ENCODE measurements at places on chromosomes 7 and 10.

DNA sequence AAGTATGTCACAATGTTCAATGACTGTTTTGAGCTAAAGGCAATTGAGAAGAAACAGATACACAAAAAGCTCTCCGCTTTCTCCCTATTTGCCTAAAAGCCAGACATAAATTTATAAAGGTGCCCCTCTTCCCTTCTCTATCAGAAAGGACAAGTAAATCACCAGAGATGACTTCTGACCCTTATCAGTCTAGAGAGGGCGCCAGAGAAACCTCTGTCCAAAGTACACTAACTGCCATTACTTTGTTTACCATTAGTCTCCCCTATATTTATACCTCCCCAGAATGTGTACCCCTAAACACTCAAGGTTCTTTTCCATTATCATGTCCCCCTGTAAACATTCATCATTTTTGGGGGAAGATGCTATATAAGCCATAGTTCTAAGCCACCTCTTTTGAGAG lies 49.3 kb downstream of the TPK1 start:
- no peak overlapping the region for H3K27ac ChIP-seq
- no peak overlapping the region for H3K4me3 ChIP-seq
- DNase-seq, result no peak
- H3K27me3 ChIP-seq, result no peaks in the 10 kb centered on the region

GRCh38 chr10:34449836-34450235 lies 365.3 kb downstream of the PARD3 start:
- H3K36me3 ChIP-seq, result peaks cover 3% of the 10 kb centered on the region
- DNase-seq, result no peak
- peaks cover 8% of the 10 kb centered on the region for H3K4me1 ChIP-seq
- H3K27me3 ChIP-seq, result no peaks in the 10 kb centered on the region

- H3K4me3 ChIP-seq, result no peak overlapping the region
- H3K4me1 ChIP-seq, result peaks cover 33% of the 10 kb centered on the region
- H3K36me3 ChIP-seq, result peaks cover 23% of the 10 kb centered on the region
- no peak overlapping the region for H3K27ac ChIP-seq
- H3K27me3 ChIP-seq, result no peaks in the 10 kb centered on the region
These were observed 158.3 kb downstream of the EGFR start for GRCh38 chr7:55177068-55177530.

GRCh38 chr7:68401313-68401712 lies 1197.0 kb upstream of the AUTS2 start:
- H3K36me3 ChIP-seq, result no peaks in the 10 kb centered on the region
- H3K4me1 ChIP-seq, result no peaks in the 10 kb centered on the region
- no peak overlapping the region for H3K4me3 ChIP-seq
- no peaks in the 10 kb centered on the region for H3K27me3 ChIP-seq
- no peak overlapping the region for H3K27ac ChIP-seq

DNA sequence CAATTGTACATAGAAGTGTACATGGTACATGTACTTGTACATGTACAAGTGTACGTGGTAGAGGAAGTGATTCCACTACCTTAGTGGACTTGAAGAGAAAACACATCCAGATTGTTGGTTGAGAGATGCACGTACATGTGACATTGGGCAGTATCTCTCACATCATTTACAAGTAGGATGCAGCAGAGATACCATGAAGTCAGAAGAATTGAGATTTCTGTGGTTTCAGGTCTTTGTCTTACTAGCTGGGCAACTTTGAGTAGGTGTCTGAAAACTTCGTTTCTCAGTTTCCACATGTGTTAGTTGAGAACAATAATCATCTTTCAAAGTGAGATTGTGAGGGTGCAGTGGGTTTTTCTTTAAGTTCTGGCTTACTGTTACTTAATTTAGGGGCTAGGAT lies 21.5 kb downstream of the CLDN12 start:
- no peak for DNase-seq
- H3K4me3 ChIP-seq, result no peak overlapping the region
- H3K36me3 ChIP-seq, result no peaks in the 10 kb centered on the region
- H3K27ac ChIP-seq, result no peak overlapping the region

DNA sequence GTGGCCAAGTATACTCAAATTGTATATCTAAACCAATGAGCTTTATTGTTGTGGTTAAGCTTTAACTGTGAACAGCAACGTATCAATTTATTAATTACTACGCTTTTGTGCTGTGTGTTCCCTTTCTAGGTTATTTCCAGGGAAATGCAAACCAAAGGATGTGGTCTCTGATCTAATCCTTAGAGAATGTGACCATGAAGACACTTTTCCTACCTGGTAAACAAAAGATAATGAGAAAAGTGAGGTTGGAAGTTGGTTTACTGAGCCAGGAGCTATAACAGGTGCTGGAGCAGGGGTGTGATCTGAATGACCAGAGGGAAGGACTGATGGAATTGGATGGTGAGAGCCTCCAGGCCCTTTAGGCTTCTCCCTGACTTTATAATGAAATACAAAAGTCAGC lies 25.4 kb upstream of the CALU start:
- no peak overlapping the region for H3K27ac ChIP-seq
- H3K36me3 ChIP-seq, result no peaks in the 10 kb centered on the region
- H3K27me3 ChIP-seq, result peaks cover 11% of the 10 kb centered on the region

DNA sequence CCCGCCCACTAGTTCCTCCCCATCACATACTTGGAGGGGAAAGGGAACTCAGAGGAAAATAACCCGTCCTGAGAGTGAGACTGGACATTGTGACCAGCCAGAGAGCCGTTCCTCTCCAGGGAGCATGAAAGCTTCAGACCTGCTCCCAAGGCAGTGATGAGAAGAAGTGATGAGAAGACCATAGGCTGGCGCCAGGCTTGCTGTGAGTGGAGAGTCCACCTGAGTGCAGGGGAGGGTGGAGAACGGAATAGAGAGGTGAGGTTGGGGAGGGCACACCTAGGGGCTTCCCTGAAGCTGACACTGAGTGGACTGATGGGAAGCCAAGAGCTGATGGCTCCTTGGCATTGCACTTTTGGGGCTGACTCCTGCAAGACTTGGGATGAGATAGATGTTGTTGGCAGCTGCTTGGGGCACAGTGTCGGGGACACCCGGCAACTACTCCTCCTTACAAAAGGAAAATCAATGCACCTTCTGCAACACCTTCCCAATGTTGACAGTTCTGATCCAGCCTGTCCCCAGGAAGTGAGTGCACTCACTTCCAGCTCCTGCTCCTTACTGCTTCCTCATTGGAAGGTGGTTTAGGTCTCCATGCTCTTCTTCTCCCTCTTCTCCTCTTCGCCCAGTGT lies 79.4 kb downstream of the EMX2 start:
- no peak overlapping the region for H3K27ac ChIP-seq
- H3K4me3 ChIP-seq, result no peak overlapping the region
- DNase-seq, result no peak
- no peaks in the 10 kb centered on the region for H3K36me3 ChIP-seq
- peaks cover 45% of the 10 kb centered on the region for H3K27me3 ChIP-seq
- H3K4me1 ChIP-seq, result no peaks in the 10 kb centered on the region

GRCh38 chr7:155825336-155825735 lies 13.1 kb upstream of the SHH start:
- no peak overlapping the region for H3K27ac ChIP-seq
- DNase-seq, result no peak
- no peaks in the 10 kb centered on the region for H3K36me3 ChIP-seq
- H3K4me3 ChIP-seq, result no peak overlapping the region
- no peaks in the 10 kb centered on the region for H3K4me1 ChIP-seq
- peaks cover 60% of the 10 kb centered on the region for H3K27me3 ChIP-seq

- H3K27ac ChIP-seq, result no peak overlapping the region
- no peaks in the 10 kb centered on the region for H3K4me1 ChIP-seq
- DNase-seq, result no peak
- H3K27me3 ChIP-seq, result peaks cover 6% of the 10 kb centered on the region
- H3K36me3 ChIP-seq, result peaks cover 4% of the 10 kb centered on the region
These were observed 6.7 kb upstream of the PARP12 start for GRCh38 chr7:140069298-140069949.

GRCh38 chr10:13347043-13347499 lies 1.0 kb downstream of the SEPHS1 start:
- H3K27ac ChIP-seq, result peak overlapping the region; percentile 97
- H3K27me3 ChIP-seq, result peaks cover 23% of the 10 kb centered on the region
- H3K4me3 ChIP-seq, result peak overlapping the region; percentile 77
- H3K4me1 ChIP-seq, result peaks cover 23% of the 10 kb centered on the region
- no peak for DNase-seq

GRCh38 chr7:21023841-21024484 lies 237.3 kb upstream of the SP8 start:
- no peak for DNase-seq
- H3K36me3 ChIP-seq, result no peaks in the 10 kb centered on the region
- peaks cover 8% of the 10 kb centered on the region for H3K27me3 ChIP-seq
- H3K4me3 ChIP-seq, result no peak overlapping the region

DNA sequence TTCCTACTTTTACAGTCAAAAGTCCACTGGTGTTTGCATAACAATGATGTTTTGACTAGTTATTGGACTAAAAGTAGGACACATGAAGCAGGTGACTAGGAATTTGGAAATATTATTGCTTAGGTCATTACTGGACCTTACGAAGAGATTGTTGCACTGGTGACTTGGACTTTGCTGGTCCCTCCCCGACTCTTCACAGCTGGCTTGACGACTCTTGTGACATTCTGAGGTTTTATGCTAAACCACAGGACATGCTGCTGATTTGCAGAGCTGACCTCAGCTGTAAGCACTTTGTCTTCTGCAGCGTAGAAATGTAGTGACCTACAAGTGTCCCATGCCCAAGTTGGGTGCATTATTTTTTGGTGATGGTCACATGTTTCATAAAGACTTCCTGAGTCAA lies 21.9 kb downstream of the PCBD1 start:
- no peaks in the 10 kb centered on the region for H3K4me1 ChIP-seq
- no peak overlapping the region for H3K27ac ChIP-seq
- no peaks in the 10 kb centered on the region for H3K27me3 ChIP-seq
- DNase-seq, result no peak
- H3K36me3 ChIP-seq, result peaks cover 14% of the 10 kb centered on the region
- no peak overlapping the region for H3K4me3 ChIP-seq

DNA sequence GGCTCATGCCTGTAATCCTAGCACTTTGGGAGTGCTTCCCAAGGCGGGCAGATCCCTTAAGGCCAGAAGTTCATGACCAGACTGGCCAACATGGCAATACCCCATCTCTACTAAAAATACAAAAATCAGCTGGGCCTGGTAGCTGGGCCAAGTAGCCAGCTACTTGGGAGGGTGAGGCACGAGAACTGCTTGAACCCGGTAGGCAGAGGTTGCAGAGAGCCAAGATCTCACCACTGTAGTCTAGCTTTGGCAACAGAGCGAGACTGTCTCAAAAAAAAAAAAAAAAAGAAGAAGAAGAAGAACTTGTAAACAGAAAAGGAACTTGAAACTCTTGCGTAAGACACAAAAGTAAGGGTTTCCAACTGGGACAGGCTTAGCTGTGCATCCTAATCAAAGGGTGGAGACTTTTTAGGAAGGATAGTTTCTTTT lies 5.6 kb upstream of the IFIT2 start:
- H3K36me3 ChIP-seq, result no peaks in the 10 kb centered on the region
- H3K4me3 ChIP-seq, result no peak overlapping the region
- DNase-seq, result no peak
- no peaks in the 10 kb centered on the region for H3K27me3 ChIP-seq
- no peak overlapping the region for H3K27ac ChIP-seq

- H3K36me3 ChIP-seq, result no peaks in the 10 kb centered on the region
- DNase-seq, result no peak
- H3K4me3 ChIP-seq, result no peak overlapping the region
- no peak overlapping the region for H3K27ac ChIP-seq
- H3K27me3 ChIP-seq, result peaks cover 7% of the 10 kb centered on the region
These were observed 231.1 kb upstream of the ZNF32 start for GRCh38 chr10:43879742-43880141.

DNA sequence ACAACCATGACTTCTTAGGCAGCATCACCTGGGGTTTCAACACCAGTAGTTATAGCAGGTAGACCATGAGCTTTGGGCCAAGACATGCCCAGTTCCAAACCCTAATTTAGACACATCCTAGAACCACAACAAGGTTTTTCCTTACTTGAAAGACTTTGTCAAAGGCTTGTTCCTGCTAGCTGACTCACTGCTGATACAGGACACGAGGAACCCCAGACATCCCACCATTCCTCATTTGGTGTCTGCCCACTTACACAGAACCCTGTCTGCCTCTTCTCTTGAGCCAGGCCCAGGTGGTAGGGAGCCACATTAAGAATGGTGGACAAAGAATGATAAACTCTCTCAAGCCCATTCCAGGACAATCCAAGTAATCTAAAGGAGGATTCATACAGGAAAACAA lies 109.0 kb downstream of the CCDC71L start:
- H3K27ac ChIP-seq, result no peak overlapping the region
- no peaks in the 10 kb centered on the region for H3K27me3 ChIP-seq
- H3K4me3 ChIP-seq, result no peak overlapping the region
- H3K4me1 ChIP-seq, result no peaks in the 10 kb centered on the region

- DNase-seq, result no peak
- no peak overlapping the region for H3K4me3 ChIP-seq
These were observed 571.4 kb downstream of the TCERG1L start for GRCh38 chr10:130740166-130740565.

- H3K4me1 ChIP-seq, result peaks cover 9% of the 10 kb centered on the region
- no peak overlapping the region for H3K27ac ChIP-seq
- H3K27me3 ChIP-seq, result no peaks in the 10 kb centered on the region
These were observed 3.9 kb upstream of the NRF1 start for GRCh38 chr7:129607471-129608120.

GRCh38 chr10:131786756-131787605 lies 113.8 kb upstream of the PPP2R2D start:
- no peaks in the 10 kb centered on the region for H3K27me3 ChIP-seq
- no peak overlapping the region for H3K27ac ChIP-seq
- DNase-seq, result no peak
- no peaks in the 10 kb centered on the region for H3K36me3 ChIP-seq
- no peak overlapping the region for H3K4me3 ChIP-seq

DNA sequence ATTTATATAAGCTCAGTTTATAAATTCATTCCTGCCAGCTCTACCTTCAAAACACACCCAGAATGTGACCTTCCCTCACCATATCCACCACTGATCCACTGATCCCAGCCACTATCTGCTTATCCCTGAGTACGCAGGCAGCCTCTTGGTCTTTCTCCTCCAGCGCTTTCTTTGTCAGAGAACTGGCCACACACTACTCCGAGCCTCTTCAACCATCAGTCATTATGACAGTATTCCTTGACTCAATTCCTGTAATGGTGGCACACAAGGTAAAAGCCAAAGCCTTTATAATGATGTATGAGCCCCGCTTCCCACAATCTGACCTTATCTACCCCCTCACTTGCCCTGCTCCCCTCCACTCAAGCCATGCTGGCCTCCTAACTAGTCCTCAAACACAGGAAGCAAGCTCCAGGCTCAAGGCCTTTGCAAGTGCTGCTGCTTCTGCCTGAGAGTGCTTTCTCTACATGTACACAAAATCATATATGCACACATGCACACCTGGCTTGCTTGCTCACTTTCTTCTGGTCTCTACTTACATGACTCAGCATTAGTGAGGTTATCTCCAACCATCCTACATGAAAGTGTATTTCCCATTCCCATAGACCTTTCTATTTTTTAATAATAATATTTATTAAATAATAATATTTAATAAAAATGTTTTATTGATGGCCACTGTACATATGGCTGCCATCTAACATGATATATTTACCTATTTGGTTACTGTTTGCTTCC lies 150.4 kb upstream of the FEZF1 start:
- H3K27me3 ChIP-seq, result no peaks in the 10 kb centered on the region
- H3K4me1 ChIP-seq, result peaks cover 1% of the 10 kb centered on the region
- H3K27ac ChIP-seq, result peak overlapping the region; percentile 58
- H3K4me3 ChIP-seq, result no peak overlapping the region

Data from progenitor cell of endocrine pancreas (in vitro differentiated cells).